ENCODE measurements at places on chromosomes 3 and 15.
A peak's percentile ranks its signal among the peaks of the same experiment; 100 is the strongest.

GRCh38 chr3:187323091-187323490, 31.6 kb upstream of the MASP1 start:
- no peak for DNase-seq

DNA sequence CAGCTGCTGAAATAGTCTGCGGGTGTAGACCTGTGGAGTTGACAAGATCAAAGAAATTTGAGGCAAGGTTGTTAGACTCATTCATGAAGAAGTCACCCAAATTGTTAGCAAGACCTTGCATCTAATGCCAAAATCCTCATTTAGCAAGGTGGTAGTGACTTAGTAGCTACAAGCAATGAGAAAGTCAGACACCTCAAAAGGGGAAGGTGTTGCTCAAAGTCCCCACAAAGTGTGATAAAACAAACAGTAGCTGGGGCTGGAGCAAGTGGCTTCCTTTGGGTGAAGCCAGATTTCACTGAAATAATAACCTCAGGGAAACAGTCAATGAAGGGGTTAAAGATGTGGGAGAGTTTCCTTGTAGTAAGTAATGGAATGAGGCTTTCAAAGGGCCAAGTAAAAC, 44.9 kb downstream of the CD86 start:
- DNase-seq: no peak

DNA sequence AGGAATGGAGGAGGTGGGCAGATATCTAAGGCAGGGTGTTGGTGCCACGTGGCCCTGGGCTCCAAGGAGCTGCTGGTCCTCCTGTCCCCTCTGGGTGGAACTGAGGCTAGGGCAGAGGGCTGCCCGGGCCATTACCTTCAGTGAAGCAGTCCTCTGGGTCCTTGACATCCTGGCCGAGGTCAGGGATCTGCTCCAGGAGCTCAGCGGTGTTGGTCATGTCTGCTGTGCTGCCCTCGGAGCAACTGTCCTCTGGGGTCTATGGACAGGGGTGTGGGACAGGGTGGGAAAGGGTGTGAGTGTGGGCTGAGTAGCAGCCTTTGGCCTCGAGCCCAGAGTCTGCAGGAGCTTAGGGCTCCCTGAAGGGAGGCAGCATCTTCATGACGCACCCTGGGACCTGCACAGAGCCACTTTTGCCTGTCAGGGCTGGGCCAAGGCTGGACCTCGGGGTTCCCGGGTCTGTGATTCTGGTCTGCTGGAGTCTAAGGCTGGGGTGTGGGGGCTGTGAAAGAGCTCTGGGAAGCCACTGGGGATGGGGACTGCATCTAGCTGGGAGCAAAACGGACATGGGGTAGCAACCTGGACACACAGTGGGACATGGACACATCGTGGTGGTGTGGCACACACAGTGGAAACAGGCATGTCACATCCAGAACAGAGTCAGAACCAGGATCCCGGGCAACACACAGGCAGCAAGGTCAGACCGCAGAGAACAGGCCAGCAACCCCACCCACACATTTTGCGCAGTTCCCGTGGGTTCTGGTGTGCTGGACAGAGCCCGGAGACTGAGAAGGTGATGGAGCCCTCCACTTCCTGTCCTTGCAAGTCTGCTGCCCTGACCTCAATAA, 72.7 kb downstream of the SCN5A start:
- no peak for DNase-seq

GRCh38 chr15:74179983-74180880, 6.7 kb downstream of the ISLR start:
- no peak for DNase-seq

- DNase-seq: peak; percentile 53
Measured at GRCh38 chr3:47780741-47781684, 680 bp downstream of the SMARCC1 start.

- DNase-seq: no peak
Measured at GRCh38 chr3:30810625-30811024, 83.8 kb downstream of the GADL1 start.

- DNase-seq: no peak
Measured at GRCh38 chr15:50082066-50082465, 37.0 kb downstream of the ATP8B4 start.

- DNase-seq: no peak
Measured at GRCh38 chr3:179474480-179474879, 23.2 kb upstream of the GNB4 start.

- no peak for DNase-seq
Measured at GRCh38 chr3:194930377-194931204, 244.9 kb downstream of the FAM43A start.

DNA sequence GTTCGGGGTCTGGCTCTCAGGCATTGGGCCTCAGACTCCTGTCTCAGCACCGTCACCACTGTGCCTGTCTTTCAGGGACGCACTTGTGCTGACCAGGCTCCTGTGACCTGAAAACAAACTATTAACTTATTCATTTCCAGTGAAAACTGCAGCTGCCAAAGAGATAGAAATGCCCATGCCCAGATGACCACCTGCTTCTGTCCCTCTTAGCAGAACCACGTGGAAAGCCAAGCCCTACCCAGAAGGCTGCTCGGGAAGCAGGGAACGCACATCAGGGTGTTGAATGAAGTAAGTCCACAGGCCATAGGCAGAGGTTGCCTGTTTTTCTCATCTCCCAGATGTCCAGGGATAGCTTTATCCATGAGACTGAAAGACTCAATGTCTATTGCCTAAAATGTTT, 219.3 kb downstream of the EBLN2 start:
- no peak for DNase-seq

DNA sequence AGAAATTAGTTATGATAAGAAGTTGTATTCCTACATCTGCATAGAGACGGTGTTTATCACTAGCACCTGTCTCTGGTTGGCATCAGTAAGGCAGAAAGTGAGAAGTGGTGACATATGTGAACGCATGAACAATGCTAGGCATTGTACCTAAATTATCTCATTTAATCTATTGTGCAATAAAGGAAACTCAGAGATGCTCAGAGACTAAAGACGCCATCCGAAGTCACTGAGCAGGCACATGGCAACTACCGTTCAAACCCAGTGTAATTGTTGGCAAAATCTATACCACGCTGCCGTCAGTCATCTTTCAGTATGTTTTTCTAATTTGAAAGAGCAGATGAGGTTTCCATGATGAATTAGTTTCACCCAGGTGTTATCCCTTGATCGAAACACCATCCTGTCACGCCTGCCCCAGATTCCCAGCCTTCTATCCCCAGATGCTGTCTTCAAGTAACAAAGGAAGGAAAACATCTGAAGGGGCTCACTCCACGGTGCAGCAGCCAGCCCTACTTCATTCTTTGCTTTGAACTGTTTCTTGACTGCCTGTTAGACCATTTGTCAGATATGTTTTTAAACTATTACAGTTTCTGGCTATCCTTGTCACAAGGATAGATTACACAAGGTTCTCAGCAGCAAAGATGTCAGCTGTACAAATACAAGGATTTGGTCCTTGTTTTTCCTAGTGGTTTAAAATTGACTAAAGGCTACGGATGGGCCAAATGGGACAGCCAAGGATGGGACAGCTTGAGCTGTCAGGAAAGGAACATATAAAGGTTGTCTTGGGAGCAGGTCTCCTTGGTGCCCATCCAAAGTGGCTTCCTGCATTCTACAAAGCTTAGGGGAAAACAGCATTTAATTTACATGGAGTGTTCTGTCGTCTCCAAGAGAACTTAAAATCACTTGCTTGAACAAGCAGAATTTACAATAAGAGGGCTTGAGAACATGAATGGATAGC, 99.1 kb downstream of the TMEM108 start:
- DNase-seq: no peak

DNA sequence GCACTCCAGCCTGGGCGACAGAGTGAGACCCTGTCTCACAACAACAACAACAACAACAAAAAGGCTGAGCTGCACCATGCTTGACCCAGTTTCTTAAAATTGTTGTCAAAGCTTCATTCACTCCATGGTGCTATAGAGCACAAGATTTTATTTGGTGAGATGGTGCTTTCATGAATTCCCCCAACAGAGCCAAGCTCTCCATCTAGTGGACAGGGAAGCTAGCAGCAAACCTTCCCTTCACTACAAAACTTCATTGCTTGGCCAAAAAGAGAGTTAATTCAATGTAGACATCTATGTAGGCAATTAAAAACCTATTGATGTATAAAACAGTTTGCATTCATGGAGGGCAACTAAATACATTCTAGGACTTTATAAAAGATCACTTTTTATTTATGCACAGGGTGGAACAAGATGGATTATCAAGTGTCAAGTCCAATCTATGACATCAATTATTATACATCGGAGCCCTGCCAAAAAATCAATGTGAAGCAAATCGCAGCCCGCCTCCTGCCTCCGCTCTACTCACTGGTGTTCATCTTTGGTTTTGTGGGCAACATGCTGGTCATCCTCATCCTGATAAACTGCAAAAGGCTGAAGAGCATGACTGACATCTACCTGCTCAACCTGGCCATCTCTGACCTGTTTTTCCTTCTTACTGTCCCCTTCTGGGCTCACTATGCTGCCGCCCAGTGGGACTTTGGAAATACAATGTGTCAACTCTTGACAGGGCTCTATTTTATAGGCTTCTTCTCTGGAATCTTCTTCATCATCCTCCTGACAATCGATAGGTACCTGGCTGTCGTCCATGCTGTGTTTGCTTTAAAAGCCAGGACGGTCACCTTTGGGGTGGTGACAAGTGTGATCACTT, 2.0 kb downstream of the CCR5 start:
- DNase-seq: no peak
